ENCODE measurements at places on chromosomes 5 and 9.

DNA sequence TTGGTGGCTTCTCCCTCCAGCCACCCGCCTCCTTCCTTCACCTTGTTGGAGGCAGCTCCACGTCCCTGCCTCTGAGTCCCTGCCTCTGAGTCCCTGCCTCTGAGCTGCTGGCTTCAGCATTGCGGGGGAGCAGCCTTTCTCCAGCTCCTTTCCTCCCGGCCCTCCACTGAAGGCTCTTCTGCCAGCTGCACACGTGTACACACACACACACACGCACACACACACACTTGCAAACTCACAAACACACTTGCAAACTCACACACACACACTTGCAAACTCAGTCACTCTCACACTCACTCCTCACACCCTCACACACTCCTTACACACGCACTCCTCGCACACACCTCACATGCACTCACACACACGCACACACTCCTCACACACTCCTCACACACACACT is 45.1 kb downstream of the C9orf50 start:
- DNase-seq = no peak

DNA sequence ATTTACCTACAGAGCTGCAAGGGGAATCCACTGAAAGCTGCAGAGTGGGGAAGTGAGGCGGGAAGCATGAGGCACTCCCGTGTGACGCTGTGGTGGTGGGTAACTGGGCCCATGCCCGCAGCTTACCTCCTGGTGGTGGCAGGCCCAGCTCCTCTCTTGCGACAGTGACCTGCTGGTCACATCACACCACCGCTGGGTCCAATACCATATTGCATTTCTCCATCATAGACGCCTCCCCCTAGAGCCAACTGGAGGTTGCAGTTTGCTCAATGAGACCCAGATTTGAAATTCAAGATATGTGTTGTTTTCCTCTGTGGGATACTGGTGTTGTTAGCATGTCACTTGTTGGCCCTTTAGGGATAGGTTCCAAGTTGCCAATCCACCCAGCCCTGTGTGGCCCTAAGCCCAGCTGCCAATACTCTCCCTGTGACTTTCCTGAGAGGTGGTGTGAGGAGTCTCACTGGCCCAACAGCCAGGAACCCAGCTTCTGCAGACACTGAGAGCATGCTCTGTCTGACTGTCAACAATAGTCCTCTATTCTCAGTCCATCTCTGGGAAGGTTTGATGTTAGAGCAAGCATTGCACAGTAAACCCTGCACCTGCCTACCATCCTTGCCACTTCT is 428.3 kb downstream of the GADD45G start:
- no peak for DNase-seq

DNA sequence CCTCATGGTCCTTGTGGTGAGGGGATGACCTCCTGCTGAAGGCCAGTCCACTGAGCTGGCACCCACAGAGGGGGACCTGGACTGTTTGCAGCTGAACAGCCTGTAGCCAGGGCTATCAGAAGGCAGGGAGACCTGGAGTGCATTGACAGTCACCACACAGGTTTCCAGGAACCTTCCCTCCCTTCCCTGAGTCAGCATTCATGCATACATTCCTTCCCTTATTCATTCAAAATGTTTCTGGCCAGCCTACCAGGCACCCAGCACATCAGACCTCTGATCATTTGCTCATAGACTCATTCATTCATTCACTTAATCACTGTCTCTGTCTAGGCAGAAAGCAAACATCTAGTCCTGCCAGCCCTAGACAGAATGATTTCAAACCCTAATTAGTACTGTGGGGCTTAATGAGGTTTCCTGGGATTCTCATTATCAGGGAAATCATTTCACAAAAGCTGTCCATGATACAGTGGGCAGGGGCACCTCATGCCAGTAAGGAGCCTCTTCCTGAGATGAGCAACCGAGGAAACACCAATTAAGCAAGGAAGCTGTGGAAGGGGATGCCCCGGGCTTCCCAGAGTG is 110.1 kb upstream of the PPP1R26 start:
- DNase-seq = no peak

DNA sequence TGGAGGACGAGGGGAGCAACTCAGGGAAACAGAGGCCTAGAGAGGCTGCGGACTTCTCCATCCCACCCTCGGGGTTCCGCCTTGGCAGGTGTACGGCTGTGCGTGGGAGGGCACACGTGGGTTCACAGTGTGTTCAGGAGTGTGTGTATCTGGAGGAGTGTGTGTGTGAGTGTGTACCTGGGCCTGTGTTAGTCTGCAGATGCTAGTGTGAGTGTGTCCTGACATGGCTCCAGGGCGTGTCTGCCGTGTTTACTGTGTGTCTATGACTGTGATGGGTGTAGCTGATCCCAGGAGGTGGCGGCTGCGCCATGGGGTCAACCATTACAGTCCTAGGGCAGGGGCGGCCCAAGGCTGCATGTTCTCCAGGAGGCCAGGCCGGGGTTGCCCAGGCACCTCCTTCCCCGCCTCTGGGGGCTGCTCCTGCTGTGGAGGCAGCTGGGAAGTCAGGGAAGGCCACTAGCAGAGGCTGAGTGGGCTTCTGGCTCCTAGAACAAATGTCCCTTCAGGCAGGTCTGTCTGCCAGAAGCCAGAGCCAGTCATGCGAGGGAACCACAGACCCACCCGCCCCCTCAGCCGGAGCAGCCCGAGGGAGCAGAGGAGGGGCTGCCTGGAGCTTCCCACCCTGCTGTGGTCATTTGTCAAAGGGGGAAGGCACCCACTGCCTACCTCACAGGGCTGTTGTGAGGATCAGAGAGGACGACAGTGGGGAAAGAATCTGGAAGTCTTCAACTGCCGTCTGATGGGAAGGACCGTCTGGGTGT is 21.4 kb downstream of the CRB2 start:
- no peak for DNase-seq

DNA sequence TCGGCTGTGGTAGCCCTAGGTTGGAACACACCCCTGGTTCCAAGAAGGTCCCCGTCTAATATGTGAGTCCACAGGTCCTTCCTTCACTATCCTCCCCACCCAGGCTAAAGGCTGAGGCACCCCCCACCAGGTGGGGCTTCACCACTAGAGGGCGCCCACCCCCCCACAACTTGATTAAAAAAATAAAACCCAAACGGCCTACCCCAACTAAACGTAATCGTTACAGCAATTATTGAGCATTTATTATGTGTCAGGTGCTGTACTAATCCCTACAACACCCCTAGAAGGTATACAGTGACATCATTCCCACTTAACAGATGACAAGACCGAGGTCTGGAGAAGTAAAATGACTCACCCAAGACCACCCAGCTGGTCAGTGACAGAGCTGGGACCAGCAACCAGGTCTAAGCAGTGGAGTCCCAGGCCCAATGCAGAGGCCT is 65.0 kb downstream of the FGF18 start:
- DNase-seq = peak; percentile 44

- no peak for DNase-seq
These were observed 225.1 kb downstream of the PDZD2 start for GRCh38 chr5:31863991-31864411.

GRCh38 chr9:113863345-113863744 is 12.8 kb upstream of the ZNF618 start:
- no peak for DNase-seq

GRCh38 chr9:79610019-79610631 is 38.4 kb downstream of the TLE4 start:
- DNase-seq = no peak

- DNase-seq = peak; percentile 49
These were observed 75.9 kb downstream of the SLC38A9 start for GRCh38 chr5:55636177-55636576.

DNA sequence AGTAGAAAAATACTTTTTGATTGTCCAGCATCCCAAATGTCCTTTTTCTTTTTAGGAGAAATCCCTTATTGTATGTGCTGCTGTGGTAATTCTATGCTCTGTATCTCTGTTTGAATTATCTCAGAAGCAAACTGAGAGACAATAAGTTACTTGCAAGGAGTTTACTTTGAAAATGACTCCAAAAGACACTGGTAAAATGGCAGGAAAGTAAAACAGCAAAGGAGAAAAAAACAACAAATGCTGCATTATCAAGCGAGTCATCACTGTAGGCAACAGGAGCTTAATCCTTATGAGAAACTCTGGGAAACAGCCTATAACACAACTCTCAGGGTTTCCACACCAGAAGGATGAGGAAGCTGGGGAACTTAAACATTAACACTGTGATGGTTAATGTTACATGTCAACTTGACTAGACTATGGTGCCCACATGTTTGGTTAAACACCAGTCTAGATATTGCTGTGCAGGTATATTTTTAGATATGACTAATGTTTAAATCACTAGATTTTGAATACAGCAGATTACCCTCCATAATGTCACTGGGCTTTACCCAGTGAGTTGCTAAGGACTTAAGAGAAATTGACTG is 92.6 kb upstream of the GAS1 start:
- peak; percentile 55 for DNase-seq

DNA sequence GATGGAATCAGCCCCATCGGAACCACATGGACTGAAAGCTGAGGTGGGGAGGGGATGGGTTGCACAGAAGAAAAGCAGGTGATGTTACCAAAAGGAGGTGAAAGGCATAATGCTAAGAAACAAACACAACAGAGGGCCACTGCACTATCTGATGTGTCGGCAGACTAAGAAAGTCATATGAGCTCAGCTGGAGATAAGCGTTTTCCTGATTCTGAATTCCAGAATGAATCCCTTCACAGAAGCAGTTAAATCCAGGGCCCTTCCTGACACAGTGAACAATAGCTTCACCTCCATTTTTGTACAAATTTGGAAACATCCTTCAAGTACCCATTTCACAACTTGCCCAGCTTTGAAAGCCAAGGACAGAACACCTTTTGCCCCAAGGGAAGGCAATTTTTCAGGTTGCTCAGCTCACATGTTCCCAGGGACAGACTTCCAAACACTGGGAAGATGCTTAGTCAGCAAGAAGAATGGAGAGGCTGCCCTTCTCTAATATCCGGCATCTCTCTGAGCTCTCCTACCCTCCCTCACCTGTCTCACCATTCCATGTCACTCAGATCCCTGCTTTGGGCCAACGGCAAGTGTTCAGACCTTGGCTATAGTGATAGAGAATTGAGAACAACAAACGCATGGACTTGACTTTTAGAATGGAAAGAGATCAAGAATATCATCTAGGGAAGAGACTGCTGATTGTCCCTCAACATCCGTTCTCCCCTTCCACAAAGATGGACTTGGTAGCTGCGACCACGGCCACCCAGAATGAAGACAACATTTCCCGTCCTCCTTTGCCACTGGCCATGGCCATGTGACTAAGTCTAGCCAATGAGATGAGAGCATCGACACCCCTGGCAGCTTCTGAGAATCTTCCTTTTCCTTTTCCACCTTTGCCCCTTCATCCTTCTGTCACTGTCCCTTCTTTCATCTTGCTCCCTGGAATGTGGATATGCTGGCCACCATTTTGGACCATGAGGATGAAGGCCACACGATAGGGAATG is 68.6 kb upstream of the IL17B start:
- DNase-seq = no peak

GRCh38 chr9:13146840-13147239 is 132.7 kb downstream of the MPDZ start:
- no peak for DNase-seq

- DNase-seq = no peak
These were observed 23.4 kb downstream of the PCA3 start for GRCh38 chr9:76787677-76788076.

GRCh38 chr9:33320568-33321261 is 30.4 kb downstream of the NFX1 start:
- DNase-seq = peak; percentile 98

DNA sequence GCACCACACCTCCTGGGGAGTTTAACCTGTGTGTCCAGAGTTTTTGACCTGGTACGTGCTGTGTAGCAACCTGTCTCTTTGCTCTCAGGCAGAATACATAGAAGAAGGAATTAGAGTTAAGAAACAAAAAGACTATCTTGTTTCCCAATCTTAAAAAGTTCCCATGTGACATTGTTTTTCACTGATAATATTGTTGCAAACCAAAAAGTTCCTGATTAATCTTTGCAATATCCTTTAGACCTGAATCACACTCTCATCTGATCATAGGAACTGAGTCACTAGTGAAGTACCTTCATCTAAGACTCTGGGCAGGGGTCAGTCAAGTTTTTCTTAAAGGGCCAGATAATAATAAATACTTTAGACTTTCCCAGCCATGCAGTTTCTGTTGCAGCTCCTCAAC is 35.1 kb downstream of the BASP1 start:
- DNase-seq = peak; percentile 53

- DNase-seq = peak; percentile 17
These were observed 300.6 kb upstream of the EDIL3 start for GRCh38 chr5:84685121-84685894.

GRCh38 chr5:87122151-87122977 is 145.3 kb upstream of the RASA1 start:
- no peak for DNase-seq

DNA sequence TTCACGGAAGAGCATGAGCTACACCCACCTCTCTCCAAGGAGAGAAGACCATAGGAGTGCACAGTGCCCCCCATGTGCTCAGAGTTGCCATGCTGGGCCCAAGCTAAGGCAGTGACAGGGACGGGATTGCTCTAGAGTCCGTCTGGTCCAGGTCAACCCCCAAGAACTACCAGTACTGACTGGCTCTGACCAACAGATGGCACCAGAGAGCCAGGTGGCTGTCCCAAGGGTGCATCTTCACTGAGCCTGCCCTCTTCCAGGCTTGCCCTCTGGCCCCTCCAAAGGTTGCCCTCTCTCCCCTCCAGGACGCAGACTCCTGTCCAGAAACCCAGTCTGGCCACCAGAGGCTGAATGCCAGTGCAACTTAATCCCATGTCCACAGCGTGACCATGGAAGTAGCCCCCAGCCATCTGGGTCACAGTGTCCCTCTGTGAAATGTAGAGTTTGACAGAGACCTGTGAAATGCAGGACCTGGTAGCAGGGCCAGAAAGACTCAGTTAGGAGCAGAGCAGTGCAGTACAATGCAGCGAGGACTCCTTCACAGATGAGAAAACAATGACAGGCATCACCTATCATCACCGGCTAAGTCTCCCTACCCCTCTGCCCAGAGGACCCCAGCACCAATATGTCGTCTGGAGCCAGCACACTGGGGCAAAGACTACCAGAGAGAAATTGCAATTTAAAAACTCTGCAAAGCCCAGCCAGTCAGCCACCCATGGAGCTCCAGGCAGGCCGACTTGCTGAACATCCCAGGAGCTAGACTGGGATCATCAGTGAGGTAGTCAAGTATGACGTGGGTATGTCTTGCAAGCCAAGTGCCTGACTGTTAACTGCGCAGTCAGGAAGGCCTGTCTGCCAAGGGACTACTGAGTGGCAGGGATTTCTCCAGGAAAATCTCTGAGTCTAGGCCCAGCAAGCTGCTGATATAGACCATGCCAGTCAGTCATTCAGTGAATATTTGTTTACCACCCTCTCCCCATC is 7.7 kb upstream of the SKP1 start:
- DNase-seq = peak; percentile 73
